ENCODE measurements at places on chromosomes 6 and 20.

- no peak for DNase-seq
These were observed 742 bp downstream of the TBCC start for GRCh38 chr6:42745083-42745639.

DNA sequence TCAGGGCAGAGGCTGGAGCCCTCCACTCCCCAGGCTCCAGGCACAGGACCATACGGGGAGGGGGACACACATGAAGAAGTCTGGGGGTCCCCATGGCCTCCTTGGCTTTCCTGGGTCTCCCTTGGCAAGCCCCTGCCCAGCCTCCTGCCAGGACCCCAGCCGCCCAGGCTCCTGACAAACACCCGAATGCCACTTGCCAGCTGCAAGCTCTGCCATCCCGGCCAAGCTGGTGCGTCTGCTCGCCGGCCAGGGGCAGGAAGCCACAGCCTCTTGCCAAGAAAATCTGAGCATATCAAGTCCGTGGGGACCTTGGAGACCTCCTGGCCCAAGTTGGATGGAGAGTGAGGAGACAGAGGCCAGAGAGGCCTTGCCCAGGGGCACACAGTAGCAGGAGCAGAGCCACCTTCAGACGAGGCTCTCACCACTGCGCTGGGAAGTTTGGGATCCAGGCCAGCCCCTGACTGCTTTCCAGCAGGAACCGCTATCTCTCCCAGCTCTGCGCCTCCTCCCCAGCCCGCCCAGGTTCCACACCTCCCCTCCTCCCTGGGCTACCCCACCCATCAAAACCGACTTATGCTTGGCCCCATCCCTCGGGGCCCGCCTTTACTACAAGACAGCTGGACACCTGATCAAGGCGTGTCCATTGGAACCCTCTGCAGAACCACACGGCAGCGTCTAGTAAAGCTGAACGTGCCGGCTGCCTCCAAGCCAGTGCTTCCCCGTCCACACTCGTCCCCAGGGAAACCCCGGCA, 80.2 kb downstream of the GRM4 start:
- DNase-seq: no peak

DNA sequence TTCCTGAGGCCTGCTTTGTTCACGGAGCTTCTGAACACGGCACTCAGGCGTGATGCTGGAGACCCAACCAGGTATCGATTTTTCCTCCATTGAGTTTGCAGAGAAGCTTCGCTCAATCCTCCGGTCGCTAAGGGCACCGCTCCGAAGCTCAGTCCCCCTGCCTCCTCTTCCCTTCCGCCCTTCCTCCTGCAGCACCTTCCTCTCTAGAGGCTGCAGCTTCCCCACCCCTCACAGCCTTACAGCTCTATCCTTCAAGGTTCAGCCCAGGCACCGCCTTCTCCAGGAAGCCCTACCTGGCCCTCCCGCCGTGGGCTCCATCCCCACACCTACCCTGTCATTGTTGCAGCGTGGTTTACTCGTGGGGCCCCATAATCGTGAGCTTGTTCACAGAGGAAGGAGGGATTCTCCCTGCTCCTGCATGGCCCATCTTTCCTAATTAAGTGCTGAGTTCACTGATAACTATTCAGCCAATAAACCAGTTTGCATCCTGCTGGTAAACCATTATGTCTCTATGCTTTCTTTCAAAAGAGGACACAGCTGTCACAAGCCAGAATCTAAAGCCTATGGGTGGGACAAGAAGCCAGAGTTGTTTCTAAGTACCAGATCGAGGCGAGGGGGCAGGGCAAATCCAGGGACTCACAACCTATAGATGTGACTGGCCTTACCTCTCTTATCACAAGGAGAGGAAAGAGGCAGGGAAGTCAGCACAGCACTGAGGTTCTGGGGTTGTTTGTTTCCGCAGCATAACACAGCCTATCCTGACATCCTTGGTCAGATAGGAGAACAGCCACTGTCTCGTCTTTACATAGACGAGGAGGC, 152.0 kb downstream of the GRM4 start:
- DNase-seq: no peak

GRCh38 chr6:158328952-158329351, 16.7 kb downstream of the TULP4 start:
- no peak for DNase-seq

DNA sequence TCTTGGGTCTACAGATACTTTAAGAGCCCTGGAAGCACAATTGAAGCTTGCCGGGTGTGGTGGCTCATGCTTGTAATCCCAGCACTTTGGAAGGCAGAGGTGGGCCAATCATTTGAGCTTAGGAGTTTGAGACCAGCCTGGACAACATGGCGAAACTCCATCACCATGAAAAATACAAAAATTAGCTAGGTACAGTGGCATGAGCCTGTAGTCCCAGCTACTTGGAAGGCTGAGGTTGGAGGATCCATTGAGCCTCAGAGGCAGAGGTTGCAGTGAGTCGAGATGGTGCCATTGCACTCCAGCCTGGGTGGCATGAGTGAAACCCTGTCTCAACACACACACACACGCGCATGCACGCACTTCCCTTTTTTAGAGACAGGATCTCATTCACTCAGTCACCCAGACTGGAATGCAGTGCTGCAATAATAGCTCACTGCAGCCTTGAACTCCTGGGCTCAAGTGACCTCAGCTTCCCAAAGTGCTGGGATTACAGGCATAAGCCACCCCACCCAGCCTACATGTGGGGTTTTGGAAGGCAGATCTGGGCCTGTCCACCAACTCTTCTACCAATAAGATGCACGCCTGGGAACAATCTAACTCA, 182.5 kb upstream of the JARID2 start:
- DNase-seq: no peak

- DNase-seq: no peak
These were observed 72.7 kb downstream of the ELOVL4 start for GRCh38 chr6:79874531-79875134.

DNA sequence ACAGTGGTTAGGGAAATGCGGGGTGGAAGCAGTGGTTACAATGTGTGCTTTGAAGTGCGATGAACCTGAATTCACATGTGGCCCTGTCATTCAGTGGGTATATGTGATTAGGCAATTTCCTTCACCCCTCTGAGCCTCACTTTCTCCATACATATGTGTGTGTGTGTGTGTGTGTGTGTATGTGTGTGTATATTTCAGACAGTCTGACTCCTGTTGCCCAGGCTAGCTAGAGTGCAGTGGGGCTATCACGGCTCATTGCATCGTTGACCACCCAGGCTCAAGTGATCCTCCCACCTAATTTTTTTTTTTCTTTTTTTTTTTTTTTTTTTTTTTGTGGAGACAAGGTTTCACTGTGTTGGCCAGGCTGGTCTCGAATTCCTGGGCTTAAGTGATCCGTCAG, 6.3 kb downstream of the PPP1R14C start:
- no peak for DNase-seq

DNA sequence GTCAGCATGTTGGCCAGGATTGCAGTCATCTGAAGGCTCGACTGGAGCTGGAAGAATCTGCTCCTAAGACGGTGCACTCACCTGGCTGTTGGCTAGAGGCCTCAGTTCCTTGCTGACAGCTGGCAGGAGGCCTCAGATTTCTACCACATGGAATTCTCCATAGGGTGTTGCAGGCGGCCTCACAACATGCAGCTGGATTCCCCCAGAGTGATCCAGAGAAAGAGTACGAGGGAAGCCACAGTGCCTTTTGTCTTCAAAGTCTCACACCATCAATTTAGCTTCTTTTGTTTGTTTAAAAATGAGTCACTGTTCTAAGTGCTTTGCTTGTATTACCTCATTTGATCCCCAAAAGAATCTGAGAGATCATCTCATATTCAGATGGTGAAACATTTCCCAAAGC, 65.5 kb upstream of the FYN start:
- DNase-seq: no peak

DNA sequence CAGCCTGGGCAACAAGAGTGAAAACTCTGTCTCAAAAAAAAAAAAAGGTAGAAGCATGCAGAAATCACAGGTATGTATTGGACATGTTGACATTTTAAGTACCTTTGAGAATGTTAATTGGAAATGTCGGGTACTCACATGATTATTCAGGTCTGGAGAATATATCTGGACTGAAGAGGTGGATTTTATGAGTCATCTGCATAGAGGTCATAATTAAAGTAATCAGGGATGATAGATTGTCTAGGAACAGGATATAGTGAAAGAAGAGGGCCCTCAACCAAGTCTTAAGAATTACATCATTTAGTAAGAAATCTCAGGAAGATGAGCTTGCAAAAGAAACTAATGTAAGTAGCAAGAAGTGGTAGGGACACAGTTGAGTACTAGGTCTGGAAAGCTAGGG, 212.5 kb downstream of the UTRN start:
- no peak for DNase-seq

- DNase-seq: no peak
These were observed 127.7 kb downstream of the BFSP1 start for GRCh38 chr20:17403461-17403860.

DNA sequence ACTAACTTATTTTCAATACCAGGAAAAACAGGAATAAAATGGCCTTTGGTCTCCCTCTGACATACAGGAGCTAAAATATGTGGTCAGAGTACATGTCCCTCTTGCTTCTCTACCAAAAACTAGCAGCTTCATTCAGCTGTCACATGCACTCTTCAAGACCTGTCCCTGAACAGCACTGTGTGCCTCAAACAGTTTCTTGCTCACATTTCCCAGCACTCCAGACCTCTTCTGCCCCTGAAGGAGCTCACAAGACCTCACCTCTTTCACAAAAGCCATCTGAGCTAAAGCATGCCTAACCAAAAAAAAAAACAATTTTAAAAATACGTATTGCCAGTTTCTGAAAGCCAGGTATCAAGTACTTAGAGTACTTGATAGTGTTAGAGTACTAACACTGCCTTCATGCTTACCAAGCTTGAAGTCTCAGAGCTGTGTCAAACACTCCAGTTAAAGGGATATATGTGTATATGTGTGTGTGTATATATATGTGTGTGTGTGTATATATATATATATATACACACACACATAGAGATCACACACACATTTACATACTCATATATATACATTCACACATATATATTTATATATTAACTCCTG, 148.3 kb upstream of the POU3F2 start:
- DNase-seq: no peak

GRCh38 chr6:153574231-153574630, 443.1 kb upstream of the RGS17 start:
- no peak for DNase-seq

All from stimulated activated CD4-positive, alpha-beta T cell treated with anti-CD3 and anti-CD28 coated beads, Interleukin-12 subunit alpha, Interleukin-12 subunit beta, amount 100 ng/mL, for 4 hours (primary cell).